Peyer's patch (tissue), 4 donors: ENCODE measurements at places on chromosomes 4 and X. TPM values are rescaled to one million over a fixed set of nuclear protein-coding genes. Genes with fewer than 3 reads are reported as not detected.

The FRAS1 gene
- 3.2 TPM for total RNA-seq

The CCDC120 gene
- total RNA-seq, result 39.1 TPM

The TNMD gene
- 3.1 TPM for total RNA-seq

The USP26 gene
- not detected for total RNA-seq

The DGKK gene
- total RNA-seq, result not detected

The POU4F2 gene
- not detected for total RNA-seq

The EPHA5 gene
- total RNA-seq, result not detected
